Putamen (tissue), 1 donor: ENCODE measurements at places on chromosomes 5 and 9.

GRCh38 chr5:13188371-13188770 lies 756.1 kb downstream of the DNAH5 start:
- DNase-seq, result no peak

- no peak for DNase-seq
Observed at GRCh38 chr9:9881692-9882091, 731.1 kb downstream of the PTPRD start.

DNA sequence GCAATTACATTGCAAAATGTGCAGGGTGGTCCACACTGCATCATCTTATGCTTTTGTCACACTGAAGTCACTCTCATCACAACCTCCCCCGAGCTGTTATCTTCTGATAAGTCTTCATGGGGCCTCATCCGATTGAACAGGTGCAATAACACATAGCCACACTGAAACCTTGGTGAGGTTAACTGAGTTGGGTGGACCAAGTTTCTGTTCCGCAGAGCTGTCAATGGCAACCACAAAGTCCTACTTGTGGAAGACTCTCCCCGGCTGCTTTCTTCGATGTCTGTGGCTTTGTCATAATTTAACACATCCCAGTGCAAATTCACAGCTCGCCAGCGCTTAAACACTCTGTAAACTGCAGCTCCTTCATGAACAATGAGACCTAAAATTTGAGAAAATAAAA lies 112.2 kb downstream of the MARCHF11 start:
- no peak for DNase-seq

- no peak for DNase-seq
Observed at GRCh38 chr5:43036856-43037635, 3.1 kb downstream of the ANXA2R start.

- no peak for DNase-seq
Observed at GRCh38 chr9:10071579-10071978, 541.2 kb downstream of the PTPRD start.

DNA sequence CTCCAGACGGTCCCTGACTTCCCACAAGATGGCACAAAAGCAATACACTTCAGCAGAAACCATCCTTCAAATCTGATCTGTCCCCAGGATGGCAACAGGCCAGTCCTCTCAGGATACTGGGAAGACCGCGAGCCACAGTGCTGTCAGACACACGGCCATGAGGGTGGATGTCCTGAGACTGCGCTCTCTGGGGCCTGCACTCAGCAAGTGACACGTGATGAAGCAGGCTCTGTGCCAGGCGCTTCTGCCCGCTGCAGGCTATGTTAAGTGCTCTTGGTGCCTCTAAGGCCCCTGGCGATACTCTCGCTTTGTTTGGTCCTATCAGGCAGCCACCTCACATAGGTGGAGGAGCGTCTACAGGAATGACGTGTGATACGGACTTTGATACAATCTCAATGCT lies 7.1 kb downstream of the BRD9 start:
- peak; percentile 40 for DNase-seq

- no peak for DNase-seq
Observed at GRCh38 chr5:105688227-105688792, 1982.4 kb downstream of the EFNA5 start.

GRCh38 chr9:97781902-97782301 lies 71.1 kb upstream of the FOXE1 start:
- no peak for DNase-seq

DNA sequence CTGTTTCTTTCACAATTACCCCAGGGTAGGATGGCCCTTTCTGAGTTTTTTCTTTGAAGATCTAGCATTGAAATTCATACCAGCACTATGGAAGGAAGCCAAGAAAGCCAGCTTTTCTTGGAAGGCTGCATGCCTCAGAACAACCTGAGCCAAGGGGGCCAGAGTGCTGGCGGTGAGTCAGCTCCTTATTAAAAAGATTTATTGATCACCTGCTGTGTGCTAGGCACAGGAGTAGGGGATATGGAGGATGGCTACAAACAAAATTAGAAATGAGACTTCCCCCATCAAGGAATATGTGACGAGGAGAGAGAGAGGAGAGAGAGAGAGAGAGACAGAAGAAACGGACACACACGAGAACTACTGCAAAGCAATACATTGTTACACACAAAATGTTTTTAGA lies 184.6 kb upstream of the PUM3 start:
- DNase-seq, result no peak

- no peak for DNase-seq
Observed at GRCh38 chr9:93592643-93593021, 16.2 kb downstream of the PHF2 start.

DNA sequence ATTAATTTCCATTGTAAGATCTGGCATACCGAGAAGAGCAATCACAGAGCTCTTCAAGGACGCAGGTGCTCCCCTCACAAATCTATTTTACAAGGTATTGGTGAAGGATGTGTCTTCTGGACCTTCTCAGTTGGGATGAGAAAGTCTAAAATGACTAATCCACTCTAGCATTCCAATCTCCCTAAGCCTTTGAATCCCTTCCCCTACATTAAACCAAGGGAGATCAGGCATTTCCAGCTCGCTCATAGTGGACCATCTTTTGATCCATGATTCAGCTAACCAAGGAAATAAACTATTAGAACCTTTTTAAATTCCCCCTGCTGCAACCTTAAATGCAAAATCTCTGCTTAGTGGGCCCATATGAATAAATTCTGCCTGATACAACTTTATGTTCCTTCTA lies 95.9 kb upstream of the FBN2 start:
- DNase-seq, result no peak

DNA sequence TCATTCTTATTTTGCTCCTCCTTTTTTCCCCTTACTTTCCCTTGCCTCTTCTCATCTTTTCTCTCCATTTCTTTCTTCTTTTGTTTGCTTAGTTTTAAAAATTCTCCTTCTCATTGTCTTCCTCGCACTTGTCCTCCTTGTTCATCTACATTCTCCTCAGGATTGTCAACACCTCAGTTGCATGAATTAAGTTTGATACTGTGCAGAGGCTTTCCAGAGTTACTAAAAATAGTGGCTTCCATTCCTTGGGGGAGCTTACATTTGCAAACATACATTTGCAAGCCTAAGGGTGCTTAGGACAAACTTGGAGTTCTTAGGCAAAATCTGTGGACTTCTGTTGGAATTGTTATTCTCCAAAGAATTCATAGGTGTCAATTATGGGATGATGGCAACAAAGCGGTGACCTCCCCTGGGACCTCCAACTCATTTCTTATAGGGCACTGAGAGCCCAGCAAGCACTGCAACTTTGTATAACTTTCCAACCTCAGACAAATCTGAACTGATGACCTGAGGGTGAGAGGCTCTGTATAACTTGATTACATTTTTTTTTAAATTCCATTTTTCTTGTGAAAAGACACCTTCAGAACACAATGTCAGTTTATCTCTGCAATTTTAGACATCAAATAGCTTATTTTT lies 371.4 kb downstream of the TMEM38B start:
- no peak for DNase-seq

DNA sequence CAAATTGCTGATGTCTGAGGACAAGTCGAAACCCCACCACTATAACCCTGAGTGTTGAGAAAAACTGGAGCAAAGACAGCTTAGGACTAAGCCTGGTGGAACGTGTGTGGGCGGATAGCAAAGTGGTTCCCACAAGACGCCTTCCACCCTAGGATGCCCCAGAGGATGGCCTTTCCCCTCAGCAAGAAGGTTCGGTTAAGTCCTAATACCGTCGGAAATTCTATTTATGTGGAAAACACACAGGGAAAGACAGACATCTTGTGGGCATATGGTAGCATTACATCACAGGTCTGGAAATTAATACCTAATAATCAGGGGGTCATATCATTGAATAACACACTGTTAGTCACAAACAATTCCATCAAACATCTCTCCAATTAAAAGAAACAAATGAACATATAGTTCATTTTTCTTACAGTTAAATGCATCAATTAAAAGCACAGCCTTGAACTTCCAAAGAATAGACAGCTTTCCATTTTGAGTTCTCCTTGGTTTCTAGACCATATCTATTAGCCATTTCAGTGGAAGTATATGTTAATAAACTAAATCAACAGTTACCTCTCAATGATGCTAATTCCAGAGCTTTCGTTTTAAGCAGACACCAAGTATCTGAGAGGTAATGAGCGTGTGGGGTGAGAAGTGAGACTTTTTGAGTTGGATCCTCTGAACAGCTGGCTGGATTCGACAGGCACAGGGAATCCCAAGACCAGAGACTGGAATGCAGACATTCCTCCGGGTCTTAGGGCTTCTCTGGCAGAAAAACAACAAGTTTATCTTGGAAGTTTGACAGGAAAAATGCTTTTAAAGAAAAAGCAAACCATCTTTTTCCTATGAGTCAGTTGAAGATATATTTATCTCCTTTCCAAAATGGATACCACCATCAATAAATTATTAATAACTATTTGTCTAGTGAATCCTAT lies 2.9 kb upstream of the ICE1 start:
- peak; percentile 14 for DNase-seq

- DNase-seq, result peak; percentile 80
Observed at GRCh38 chr5:126182971-126183695, 240.1 kb upstream of the GRAMD2B start.

GRCh38 chr5:159480849-159481248 lies 150.6 kb upstream of the IL12B start:
- no peak for DNase-seq

GRCh38 chr5:43191740-43192557 lies at the start of gene NIM1K:
TSS of gene NIM1K (plus strand) at chr5:43192225. CDS start at chr5:43245776, 53,551 bp downstream.
- peak; percentile 92 for DNase-seq

- DNase-seq, result peak; percentile 77
Observed at GRCh38 chr9:74554751-74555419, 57.8 kb downstream of the RORB start.

DNA sequence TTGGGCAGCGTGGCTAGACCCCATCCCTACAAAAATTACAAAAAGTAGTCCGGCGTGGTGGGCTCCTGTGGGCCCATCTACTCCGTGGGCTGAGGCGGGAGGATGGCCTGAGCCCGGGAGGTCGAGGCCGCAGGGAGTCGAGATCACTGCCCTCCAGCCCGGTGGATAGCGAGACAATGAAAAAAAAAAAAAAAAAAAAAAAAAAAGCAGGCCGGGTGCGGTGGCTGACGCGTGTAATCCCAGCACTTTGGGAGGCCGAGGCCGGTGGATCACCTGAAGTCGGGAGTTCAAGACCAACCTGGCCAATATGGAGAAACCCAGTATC lies 110.5 kb upstream of the LPCAT1 start:
- no peak for DNase-seq

DNA sequence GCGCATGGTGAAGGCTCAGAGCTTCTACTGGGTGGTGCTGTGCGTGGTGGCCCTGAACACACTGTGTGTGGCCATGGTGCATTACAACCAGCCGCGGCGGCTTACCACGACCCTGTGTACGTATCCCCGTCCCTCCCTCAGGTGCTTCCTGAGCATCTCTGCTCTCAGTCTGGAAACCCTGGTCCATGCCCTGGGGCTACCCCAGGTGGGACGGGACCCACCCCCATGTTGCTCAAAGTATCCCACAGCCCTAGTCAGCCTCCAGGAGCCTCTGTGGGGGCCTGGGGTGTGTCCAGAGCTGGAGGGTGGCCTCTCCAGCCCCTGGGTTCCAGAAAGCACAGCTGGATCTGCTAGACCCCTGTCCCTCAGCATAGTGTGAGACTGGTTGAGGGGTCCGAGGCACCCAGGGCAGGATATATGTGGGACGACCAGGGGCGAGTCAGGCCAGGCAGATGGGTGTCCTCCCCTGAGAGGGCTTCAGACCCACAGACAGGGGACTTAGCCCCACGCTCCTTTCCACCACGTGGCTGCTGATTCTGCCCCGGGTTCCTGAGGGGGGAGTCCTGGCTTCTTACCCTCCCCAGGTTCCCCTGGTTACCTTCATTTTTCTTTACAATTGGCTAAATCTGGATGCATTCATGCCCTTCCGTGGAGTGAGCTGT lies 94.0 kb downstream of the CACNA1B start:
- no peak for DNase-seq

DNA sequence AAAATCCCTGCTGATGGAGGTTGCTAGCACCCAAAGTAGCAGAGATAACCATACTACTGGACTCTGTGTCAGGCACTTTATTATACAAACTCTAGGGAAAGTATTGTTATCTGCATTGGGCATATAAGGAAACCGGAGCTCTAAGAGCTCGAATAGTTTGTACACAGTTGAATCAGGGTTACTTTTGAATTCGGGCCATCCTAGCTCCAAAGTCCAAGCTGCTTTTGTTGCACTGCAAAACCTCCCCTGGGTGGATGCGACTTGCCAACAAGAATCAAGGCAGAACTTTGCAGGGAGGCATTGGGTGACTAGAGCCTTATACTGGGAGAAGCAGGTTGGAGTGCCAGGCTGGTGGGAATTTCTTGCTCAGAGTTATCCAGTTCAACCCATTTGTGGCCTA lies 435.1 kb downstream of the SPATA31D1 start:
- no peak for DNase-seq

GRCh38 chr9:121363622-121363961 lies 6.5 kb downstream of the STOM start:
- DNase-seq, result no peak

DNA sequence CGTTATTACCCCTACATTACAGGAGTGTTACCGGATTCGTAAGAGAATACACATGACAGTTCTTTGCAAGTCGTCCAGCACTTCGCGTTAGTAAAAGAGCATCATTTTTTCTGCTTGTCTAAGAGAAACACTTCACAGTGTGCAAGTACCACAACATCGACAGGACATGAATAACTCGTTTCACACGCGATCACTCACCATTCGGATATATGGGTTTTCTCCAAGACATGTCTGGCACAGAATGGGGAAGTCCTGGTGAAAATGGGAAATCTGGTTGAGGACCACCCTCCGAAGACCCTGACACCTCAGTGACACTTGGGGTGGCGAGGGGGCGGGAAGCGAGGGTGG lies 642 bp downstream of the RBM22 start:
- no peak for DNase-seq

DNA sequence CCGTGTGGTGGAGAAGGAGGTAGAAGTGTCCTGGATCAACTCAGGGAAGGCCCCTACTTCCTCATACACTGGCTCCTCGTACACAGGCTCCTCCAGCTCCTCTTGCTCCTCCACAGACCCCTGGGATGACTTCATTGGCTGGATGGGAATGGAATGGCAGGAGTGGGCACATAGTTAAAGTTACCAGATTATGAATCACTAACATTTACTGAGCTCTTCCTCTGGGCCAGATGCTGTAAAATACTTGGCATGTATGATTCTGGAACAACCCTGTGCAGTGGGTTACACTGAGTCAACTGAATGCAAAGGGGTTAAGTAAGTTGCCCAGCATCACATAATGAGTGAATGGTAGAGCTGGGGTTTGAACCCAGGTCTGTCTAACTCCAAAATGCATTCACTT lies 3.1 kb upstream of the FCHSD1 start:
- DNase-seq, result no peak
